ENCODE measurements at places on chromosomes 16 and 17.

DNA sequence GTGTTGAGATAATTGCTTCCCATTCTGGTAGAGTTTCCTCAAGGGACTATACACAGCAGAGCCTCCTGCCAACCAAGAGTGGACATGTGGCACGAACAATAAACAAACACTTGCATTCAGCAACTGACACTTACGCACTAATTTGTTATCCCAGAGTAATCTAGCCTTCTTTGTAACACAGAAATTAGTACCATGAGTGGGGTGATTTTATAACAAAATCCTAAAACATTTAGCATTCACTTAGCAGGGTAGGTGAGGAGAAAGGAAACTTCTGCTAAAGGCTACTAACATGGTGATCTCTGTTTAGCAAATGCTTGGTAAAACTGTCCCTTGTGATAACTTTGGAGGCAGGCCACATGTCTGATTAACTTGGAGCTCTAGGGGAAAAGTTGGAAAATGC lies 325.2 kb downstream of the HS3ST4 start:
- no peak for DNase-seq

GRCh38 chr16:64416216-64417005 lies 705.5 kb downstream of the CDH11 start:
- no peak for DNase-seq

DNA sequence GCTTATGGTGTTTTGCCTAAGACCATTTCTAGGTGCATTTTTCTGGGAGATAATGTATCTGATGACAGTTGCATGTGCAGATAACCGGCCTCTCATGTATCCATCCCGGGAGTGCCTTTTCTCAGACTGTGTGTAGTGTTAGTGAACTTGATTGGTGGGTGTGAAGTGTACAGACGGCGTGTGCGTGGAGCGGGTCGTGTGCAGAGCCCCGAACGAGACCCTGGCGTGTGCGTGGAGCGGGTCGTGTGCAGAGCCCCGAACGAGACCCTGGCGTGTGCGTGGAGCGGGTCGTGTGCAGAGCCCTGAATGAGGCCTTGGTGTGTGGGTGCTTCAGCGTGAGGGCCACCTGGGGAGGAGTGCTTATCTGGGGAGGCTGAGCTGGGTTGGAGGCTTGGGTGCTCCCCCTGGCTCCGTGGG lies 28.9 kb upstream of the ZNF750 start:
- DNase-seq = no peak

GRCh38 chr16:962901-963814 lies 7.6 kb downstream of the LMF1 start:
- DNase-seq = no peak

GRCh38 chr16:79318143-79318899 lies 282.2 kb downstream of the MAF start:
- no peak for DNase-seq

DNA sequence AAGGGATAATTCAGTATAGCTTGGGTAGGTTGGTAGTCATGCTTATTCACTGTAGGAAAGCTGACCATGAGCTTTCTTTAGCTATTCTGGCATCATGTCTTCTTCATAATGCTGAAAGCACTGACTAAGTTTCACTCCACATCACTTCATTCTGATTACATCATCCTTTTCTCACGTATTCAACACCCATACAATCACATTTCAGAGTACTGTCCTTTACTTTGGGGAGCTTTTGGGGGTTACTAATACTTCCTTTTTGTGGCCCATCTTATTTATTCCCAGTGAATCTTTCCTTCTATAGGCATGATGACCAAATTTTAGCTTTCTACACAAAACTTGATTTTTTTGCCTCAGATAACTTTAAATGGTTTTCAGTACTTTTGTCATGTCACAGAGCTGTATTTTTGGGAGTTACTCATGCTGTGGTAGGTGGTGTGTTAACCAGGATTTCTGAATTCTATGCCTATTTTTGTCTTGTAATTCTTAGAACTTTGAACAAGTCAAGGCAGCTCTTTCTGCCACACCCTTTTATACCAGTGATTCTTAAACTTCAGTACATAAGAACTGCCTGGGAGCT lies 23.5 kb downstream of the TADA2A start:
- no peak for DNase-seq

GRCh38 chr17:36768394-36768793 lies 167.0 kb downstream of the MRM1 start:
- DNase-seq = no peak

DNA sequence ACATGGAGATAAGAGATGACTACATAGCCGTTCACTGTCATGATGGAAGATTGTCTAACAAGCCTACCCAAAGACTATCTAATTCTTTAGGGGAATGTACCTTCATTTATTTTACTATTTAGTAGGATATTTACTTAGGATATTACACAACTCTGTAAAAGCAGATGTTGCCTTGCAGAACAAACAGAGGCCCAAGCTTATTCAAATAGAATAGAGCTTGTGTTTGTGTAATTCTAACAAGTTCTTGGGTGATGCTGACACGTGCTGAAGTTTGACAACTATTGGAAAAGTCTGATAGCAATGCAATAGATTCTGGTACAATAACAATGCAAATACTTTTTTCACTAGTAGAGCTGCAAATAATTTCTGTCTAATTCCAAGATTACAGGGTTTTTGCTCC lies 447.6 kb downstream of the TOX3 start:
- no peak for DNase-seq

- no peak for DNase-seq
These were observed 191.9 kb downstream of the SLC39A11 start for GRCh38 chr17:72900654-72900971.

DNA sequence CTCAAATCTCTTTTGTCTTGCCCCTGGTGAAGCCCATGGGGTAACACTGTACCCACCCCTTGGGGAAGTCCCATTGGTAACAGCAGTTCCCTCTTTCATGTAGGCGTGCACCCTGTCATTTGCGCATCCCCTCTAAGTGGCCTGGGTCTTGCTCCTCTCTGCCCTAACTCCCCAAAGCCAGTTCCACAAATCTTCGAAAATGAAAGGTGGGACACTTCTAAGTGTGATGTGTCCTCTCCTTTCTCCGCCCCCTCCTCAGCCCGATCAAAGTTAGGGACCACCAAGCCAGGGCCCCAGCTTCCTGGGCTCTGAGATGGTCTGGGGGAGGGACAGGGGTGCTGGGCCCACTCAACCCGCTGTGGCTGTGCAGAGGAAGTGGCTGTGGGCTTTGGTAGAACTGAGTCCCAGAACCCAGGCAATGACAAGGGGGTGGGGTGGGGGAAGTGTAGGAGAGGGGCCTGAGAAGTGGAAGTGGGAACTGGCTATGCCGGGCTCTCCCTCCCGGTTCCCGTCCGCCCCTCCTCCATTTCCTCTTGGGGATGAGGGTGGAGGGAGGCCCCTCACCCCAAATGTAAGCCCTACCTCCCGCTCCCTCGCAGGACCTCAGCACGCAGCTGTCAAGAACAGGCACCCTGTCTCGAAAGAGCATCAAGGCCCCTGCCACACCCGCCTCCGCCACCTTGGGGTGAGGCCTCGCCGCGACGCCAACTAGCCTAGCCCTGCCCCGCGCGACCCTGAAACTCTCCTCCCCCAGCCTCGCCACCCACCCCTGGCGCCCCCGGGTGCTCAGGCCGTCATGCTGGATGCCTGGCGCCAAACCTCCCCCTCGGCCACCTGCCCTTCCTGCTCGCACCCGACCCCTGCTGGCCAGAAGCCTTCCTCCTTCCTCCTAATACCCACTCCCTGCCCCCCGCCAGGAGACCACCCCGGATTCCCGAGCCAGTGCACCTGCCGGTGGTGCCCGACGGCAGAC lies 8.7 kb downstream of the ABI3 start:
- no peak for DNase-seq

DNA sequence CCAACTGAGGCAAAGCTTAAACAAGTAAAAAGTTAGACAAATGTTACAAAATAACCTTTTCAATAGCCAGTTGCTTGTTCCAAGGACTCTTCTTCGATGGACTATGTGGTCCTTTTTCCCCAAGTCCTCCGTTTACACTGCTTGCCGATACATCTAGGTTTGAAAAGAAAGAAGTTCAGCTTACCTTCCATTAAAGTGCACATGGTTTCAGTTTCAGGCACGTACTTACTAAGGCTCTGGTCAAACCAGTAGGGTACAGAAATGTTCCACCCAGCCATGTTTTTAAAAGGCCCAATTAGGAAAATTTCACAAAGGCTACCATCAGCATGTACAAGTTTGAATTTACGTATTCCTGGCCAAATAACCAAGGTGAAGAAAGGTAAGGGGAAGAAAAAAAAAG lies 2.1 kb downstream of the SRSF2 start:
- DNase-seq = no peak

GRCh38 chr17:13765701-13766100 lies 164.0 kb upstream of the HS3ST3A1 start:
- no peak for DNase-seq

DNA sequence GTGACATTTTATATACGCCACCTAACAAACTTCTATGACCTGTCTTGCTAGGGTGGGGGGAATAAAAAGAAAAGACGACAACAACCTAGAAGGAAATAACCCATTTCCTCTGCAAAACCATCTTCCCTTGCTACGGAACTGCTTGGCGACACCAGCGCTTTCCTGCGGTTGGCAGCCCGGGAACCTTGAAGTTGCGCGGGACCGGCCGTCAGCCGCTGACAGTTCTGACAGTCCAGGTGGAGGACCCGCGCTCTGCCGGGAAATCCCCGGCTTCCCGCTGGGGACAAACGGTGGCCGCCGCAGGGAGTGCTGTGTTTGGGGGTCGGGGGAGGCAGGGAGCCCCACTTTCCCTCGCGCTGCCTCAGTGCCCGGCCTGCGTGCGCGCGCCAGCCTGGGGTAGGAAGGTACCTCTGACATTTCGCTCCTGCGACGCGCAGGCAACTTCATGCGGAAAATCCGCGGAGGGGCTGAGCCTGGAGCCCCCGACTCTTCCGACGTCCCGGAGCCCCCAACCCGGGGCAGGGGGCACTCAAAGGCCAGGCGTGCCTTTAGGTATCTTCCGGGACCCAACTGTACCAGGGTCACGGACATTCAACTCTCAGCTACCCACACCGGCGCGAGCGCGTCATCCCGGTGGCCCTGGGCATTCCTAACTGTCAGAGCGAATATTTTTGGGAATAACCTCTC lies 516 bp downstream of the SLC16A6 start:
- peak; percentile 78 for DNase-seq

DNA sequence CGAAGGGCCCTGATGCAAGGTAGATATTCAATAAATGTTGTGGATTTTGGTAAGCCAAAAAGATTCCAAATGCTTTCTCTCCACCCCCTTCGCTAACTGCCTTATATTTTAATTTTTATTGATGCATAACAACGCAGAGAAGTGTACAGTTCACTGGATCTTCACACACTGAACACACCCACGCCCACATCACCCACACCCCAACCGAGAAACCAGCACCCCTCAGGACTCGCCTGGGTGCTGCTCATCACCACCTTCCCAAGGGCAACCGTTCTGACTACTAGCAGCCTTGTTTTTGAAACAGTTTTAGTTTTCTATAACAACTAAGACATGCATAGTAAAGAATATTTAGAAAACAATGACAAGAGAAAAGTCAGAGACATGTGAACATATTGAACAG lies 9.1 kb upstream of the PLCG2 start:
- DNase-seq = no peak

DNA sequence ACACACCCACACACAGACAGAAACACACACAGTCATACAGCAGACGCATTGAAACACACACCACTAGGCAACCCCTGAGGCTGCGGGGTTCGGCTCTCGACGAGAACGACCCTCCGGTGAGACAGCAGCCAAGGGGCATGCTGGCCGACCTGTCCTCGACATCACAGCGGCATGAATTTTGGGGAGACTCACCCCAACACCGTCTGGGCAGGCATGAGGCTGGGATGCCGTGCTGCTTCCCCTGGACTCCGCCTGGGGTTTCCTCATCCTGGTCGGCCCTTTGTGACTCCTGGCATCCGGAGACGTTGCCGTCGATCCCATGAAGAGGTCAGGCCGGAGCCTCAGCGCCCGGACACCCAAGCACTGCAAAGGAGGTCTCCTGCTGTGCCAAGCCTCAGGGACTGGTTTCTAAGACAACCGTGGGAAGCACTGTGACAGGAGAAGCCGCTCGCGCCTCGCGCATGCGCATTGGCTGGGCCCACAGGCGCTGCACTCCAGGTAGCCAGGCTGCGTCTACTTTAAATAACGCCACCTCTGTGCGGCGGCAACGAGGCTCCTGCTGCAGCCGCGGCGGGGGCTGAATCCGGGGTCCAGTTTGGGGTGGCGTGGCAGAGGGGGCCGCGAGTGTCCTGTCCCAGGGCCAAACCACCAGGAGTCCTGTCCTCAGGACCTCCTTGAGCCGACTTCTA lies 13.8 kb upstream of the KCNJ18 start:
- DNase-seq = peak; percentile 52

- DNase-seq = no peak
These were observed 100.5 kb upstream of the SHISA6 start for GRCh38 chr17:11140501-11140900.

DNA sequence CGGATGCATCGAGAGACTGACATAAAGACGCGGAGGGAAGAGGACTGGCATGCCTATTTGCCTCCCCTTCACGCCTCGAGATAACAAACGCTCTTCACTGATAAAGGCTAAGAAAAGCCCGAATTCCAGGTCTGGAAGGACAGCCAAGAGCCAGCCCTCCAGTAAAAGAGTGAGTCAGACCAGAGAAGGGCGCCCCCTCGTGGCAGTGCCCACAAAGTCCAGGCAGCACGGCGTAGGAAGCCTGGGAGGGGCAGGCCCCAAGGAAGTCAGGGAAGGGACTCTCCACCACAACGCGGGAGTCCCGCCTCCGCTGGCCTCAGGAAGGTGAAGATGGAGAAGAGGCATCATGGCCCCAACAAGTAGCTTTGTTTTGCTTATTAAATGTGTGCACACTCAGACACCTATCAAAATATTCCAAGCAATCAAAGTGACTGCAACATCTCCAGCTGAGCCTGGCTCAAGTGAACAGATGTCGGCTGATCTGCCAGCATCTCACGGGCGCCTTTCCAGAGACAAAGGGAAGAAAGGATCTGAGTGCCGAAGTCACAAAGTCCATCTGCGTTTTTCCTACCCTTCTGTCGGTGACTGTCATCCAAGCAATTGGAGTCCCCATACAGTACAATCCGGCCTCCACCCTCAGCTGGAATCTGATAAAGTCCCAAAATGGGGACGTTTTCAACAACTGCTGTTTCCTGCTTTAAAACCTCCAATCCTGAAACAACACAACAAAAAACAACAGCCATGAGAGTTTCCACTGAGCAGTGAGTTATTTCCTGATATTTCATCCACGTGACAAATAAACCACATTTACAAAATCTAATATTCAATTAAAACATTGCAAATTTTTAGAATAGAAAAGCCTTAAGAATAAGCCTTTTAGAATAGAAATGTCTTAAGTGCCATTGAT lies 20.4 kb upstream of the SLC38A8 start:
- peak; percentile 91 for DNase-seq

- no peak for DNase-seq
These were observed 3.1 kb downstream of the CLCN7 start for GRCh38 chr16:1471569-1472194.

- DNase-seq = no peak
These were observed 825 bp downstream of the HEATR6 start for GRCh38 chr17:60077672-60078519.

- DNase-seq = no peak
These were observed 990 bp upstream of the WNK4 start for GRCh38 chr17:42779304-42779935.

Measured in activated CD8-positive, alpha-beta memory T cell treated with anti-CD3 and anti-CD28 coated beads, Interleukin-2, amount 50 U/mL, for 48 hours (primary cell).